ENCODE measurements at places on chromosomes 6 and 20.

GRCh38 chr6:110476046-110476849 is at the start of gene SLC22A16:
Gene SLC22A16, minus strand, starts transcription at chr6:110476613. Its CDS starts 39 bp downstream, at chr6:110476574.
- DNase-seq: no peak

DNA sequence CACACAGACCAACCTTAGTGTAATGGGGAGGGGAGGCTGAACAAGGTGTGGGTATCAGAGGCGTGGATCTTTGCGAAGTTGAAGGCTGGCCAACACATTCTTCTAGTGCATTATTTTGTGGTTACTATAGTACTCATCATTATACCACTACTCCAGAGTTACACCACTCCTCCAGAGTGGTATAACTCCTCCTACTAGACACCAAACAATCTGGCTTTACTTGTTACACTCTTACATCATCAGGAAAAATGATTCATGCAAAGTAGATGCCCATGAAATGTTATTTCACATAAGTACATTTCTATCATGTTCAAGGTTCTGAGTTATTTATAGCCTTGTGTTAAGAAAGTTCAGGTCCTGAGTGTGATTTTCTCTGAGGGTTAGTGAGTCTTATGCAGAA is 443.1 kb upstream of the OPRM1 start:
- DNase-seq: no peak

- DNase-seq: no peak
Observed at GRCh38 chr6:35218021-35218420, 4.3 kb downstream of the SCUBE3 start.

DNA sequence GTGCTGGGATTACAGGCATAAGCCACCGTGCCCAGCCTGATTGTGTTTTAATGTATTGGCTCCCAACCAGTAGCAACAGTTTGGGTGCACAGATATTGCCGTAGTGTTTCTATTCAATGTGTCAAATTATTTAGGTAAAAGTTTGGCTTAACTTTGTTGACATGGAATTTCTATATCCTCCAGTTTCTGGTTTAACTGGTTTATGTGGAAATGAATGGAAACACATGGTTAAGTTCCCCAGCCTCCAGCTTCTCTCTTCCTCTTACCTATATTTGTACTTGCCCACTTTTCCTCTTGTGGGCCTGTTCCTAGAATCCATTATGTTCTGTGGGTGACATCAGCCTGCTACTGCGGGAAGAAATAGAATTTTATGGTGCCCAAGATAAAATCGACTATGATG is 53.9 kb upstream of the ESR1 start:
- DNase-seq: no peak

DNA sequence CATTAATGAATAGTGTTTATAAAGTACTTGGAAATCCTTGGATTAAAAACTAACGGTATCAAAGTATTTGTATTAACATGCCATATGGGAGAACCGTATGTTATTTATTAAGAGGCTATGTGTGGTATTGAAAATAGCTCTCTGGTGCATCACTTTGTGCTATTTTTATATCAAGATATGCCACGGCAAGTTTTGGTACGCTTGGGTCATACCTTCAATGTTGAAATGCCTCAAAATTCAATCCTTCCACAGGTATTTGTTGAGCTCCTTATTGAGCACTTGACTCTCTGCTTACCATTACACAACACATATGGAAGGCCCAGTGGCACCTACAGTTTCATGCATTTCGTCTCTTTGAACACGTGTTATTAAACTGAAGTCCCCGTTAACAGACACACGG is 647.9 kb downstream of the KIF16B start:
- no peak for DNase-seq
